Activated CD8-positive, alpha-beta T cell treated with anti-CD3 and anti-CD28 coated beads for 36 hours (primary cell): ENCODE measurements at places on chromosomes 1 and 21. TPM values are rescaled to one million over a fixed set of nuclear protein-coding genes. Genes with fewer than 3 reads are reported as not detected.

Gene CD5L
- not detected for total RNA-seq

Gene GRIK3
- not detected for total RNA-seq

DNA sequence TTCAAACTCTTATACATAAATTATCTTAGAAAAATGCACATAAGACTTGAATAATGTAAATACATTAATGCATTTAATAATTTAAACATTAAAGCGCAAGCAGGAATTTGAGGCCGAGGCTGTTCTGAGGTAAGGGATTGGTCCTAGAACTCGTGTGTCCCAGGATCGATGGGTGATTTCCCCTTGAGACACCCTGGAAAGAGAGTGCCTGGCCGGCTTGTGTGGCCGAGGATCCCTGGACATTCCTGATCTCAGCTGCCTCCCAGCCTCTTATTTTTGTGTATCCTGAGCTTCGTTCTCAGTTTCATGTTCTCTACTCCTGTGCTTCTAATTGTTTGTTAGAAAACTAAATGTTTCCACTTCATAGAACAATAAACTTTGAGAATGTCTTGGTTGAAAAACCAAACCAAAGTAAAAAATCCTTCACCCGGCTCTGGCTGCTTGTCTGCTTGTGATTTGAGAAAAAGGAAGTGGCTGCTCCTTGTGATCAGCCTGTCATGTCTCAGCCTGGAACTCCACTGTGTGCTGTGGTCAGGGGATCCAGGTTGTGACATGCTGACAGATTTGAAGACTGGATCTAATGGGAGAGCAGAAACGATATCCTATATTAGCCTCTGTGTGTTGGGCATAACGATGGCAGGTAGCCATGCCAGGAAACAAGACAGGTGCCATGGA lies 40.7 kb downstream of the PEX14 start:
- H3K27me3 ChIP-seq = no peaks in the 10 kb centered on the region
- H3K4me3 ChIP-seq = no peak overlapping the region
- H3K4me1 ChIP-seq = peaks cover 68% of the 10 kb centered on the region
- DNase-seq = no peak
- H3K27ac ChIP-seq = no peak overlapping the region
- H3K36me3 ChIP-seq = peaks cover 3% of the 10 kb centered on the region

Gene SLAMF8
- 0.54 TPM for total RNA-seq

GRCh38 chr1:241990040-241990439 lies 8.9 kb downstream of the MAP1LC3C start:
- H3K4me3 ChIP-seq = no peak overlapping the region
- no peak for DNase-seq
- H3K27ac ChIP-seq = no peak overlapping the region
- H3K36me3 ChIP-seq = no peaks in the 10 kb centered on the region
- no peaks in the 10 kb centered on the region for H3K4me1 ChIP-seq

DNA sequence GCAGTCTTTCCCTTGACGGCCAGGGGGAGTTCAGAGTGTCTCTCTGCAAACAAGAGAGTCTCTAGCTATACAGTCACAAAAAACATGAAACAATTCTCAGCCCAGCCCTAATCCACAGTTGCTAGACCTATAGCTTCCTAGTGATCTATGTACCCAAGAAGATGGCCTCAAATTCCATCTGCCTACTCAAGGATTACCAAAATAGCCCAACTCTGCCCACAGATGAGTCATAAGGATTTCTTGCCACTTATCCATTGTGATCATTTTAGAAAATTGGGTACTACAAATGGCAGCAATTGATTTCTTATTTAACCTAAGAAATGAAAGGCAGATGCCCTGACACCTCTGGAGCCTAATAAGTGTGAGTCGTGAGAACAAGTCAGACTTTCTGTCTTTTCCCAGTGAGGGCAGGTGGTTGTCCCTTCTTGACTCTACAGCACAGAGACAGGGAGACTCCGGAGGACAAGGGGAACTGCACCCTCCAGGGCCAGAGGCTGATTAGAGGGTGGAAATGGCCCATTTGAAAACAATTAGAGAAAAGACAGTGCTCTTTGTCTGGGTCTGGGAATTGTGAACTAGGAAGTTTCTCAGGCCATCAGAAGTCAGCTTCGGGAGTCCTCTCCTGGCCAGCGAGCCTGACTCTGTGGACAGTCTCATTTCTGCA lies 65.4 kb downstream of the ABCA4 start:
- no peak overlapping the region for H3K4me3 ChIP-seq
- no peak for DNase-seq
- no peaks in the 10 kb centered on the region for H3K36me3 ChIP-seq

GRCh38 chr1:87941337-87941946 lies 612.8 kb downstream of the LMO4 start:
- H3K4me3 ChIP-seq = no peak overlapping the region
- H3K27me3 ChIP-seq = peaks cover 5% of the 10 kb centered on the region
- H3K36me3 ChIP-seq = no peaks in the 10 kb centered on the region
- H3K4me1 ChIP-seq = no peaks in the 10 kb centered on the region
- H3K27ac ChIP-seq = no peak overlapping the region
- no peak for DNase-seq

DNA sequence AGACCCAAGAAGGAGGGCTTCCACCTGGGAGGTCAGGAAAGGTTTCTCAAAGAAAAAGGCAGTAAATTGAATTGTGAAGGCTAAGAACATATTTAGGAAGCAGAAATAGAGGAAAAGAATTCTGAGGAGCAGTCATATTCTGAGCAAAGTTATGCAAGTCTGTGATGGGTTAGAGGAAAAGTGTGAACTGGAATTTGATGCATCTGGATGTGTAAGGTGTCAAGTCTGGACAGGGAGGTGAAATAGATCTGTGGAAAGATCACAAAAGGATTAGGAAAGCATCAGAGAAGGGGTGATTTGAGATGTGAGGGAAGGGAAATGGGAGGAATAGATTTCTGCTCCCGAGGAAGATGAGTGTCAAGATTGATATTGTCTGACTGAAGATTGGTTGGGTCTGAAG lies 18.1 kb upstream of the PRDM2 start:
- H3K4me3 ChIP-seq = no peak overlapping the region
- H3K36me3 ChIP-seq = no peaks in the 10 kb centered on the region
